Esophagus squamous epithelium (tissue), 5 donors: ENCODE measurements at places on chromosomes 12 and 14.

DNA sequence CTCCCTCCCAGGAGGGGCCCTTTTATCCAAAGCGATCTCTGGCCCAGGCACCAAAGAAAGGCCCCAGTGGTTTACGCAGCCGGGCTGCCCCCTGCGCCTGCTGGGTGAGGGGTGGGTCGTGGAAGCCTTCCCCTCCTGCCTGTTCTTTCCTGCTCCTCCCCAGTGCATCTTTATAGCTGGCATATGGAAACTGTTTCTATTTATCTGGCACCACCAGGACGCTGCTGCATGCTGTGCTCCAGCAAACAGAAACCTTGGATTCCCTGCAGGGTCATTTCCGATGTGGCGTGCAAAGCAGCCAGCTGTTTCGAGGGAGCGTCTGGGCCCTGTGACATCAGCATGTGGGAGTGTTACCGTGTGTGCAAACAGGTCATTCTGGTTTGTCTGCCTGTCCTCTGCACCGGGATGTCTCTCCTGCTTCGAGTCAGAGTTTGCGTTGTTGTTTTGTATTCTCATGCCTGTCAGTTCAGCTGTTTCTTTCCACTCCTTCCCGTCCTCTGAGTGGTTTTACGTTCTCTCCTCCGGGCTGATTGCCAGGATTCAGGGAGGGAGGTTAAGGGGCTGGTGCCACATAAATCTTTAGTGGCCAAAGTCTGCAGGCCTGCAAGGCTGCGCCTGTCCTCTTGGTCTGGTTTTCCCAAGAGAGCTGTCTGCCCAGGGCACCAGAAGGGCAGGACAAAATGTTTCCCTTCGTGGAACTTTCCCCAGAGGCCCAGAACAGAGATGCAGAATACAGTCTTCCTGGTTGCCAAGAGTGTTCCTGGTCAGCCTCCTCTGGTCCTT is 24.6 kb downstream of the TPCN1 start:
- no peak for DNase-seq

DNA sequence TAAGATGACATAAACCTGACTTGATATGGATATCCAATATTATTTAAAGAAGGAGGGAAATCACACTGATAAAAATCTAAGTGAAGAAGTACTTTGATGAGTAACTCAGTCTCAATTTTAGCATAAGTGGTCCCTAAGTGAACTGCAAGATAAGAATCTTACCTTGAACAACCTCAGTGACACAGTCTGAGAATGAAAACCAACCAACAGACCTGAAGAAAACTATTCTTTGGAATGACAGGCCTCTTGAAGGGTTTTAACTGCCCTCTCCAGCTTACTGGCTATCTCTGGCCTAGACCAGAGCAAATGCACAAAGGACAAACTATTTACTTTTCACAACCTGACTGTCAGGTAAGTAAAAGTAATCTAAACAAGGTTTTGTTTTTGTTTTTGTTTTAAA is 44.7 kb downstream of the CPM start:
- DNase-seq = no peak

DNA sequence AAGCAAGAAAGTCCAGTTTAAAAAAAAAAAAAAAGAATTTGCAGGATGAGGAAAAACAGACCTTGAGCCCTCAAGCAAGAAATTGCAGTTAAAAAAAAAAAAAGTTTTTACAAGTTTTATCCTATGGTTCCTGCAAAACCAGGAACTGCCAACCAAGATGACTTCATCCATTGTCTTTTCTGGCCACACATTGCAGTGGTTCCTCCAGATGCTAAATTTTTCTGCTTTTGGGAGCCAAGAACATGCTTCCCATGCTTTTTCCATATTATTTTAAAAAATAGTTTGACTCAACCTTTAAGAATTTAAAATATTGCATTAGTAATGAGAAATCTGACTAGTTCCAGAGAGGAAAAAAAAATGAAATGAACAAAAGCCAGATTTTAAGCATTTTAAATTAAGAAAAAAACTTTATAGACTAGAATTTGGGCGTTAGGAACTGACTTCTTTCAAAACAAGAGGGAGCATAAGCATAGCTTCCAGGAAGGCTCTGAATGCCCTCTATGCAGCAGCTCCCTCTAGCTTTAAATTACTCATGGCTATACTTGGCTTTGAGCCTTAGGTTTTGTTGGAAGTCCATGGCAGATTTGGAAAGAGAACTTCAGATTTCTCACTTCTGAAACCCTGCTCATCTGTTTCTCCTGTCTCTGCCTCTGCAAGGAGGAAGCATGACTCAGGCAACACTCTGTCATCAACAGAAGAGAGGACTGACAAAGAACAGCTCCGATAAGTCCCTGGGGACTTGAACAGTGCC is 124.5 kb downstream of the GPR65 start:
- no peak for DNase-seq

GRCh38 chr14:20179880-20180279 is 10.8 kb upstream of the OR11G2 start:
- DNase-seq = no peak

DNA sequence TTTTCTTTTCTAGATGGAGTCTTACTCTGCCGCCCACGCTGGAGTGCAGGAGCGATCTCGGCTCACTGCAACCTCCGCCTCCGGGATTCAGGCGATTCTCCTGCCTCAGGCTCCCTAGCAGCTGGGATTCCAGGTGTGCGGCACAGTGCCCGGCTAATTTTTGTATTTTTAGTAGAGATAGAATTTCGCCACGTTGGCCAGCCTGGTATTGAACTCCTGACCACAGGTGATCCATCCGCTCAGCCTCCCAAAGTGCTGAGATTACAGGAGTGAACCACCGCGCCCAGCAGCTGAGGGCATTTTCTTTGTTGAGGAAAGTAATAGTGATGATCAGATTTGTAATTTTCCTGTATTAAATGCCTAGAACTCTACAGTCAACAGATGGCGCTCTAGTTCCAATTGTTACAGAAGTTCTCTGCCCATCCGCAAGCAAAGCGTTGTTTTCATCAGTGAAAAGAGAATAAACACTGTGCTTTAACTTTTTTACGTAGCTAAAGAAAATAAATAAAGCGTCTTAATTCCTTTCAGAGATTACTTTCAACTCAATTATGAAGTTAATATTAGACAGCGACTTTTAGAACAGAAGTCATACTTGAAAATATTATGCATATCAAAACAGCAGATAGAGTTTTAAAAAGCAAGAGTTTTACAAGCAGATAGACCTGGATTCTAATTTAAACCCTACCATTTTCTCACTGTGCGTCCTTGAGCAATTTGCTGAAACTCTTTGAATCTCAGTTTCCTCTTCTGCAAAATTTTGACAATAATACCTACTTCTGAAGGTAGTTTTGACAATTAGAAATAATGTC is 335.1 kb downstream of the DUSP6 start:
- no peak for DNase-seq

DNA sequence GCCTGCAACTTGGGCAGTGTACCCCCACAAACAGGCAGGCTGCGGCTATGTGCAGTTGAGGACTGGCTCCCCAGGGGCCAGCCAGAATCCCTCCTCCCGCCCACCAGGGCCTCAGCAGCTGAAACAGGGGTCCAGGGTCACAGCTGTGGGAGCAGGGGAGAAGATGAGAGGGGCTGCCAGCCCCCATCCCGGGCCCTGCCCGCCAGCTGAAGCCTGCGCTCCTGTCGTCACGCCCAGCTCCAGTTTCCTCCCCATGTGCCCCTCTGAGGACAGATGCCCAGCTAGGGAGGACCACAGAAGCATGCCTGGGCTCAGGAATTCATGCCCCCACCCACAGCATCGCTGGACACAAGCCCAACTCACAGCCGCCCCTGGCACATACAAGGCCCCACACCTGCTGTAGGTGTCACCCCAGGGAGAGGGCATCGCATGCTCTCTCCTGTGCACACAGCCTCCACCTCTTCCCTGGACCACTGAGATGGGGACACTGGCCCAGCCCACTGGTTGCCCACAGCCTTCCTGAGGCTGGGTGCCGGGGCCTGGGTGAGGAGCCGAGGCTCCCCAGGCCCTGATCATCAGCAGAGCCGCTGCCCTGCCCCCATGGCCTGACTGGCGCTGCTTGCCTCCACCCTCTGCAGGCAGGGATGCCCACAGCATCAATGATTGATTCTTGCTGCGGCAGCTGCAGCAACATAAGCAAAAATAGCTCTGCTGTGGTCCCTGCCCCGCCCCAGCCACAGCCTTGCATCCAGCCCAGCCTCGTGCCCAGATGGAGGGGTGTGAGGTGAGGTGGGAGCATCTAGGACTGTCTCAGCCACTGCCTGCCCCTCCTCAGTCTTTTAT is 3.7 kb upstream of the CLBA1 start:
- DNase-seq = no peak

DNA sequence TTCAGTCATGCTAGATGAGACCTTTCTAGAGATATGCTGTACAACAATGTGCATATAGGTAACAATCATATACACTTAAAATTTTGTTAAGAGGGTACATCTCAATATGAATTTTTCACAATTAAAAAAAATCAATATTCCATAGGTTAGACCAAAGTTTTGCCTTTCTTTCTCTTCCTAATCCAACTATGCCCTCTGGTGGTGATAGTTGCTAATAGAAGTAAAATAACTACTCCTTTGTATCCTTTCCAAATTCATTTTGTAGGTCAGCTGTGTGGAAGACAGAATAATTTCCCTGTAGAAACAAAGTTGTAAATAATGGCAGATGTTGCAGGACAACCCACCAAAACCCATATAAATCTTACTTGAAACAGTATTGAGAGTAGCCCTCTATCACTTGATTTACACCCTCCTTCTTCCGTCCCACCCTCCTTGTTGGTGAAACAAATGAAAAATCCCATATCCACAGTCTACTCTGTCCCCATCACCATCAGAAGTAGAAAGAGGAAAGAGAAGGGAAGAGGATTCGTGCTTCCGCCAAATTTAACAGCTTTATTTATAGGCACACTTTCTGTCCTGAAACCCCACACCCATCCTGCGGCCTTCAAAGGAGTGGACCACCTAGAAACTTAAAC is 34.2 kb upstream of the KICS2 start:
- DNase-seq = no peak

DNA sequence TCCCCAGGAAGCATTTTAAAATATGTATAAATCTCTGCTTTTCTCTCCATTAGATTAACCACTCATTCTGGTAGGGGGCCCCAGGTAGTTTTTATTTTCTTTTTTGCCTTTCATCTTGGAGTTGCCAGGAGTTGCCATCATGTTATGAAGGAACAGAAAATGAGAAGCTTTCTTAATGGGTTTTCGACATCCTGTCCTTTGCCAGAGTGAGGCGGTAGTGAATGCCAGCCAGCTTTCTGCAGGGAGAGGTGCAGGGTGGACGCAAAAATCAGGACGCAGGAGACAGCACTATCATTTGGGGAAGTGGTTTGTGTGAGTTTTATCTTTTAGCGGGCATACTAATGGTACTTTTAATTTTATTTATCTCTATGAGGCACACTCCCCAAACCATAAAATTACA is 1.7 kb downstream of the RASSF8 start:
- no peak for DNase-seq

DNA sequence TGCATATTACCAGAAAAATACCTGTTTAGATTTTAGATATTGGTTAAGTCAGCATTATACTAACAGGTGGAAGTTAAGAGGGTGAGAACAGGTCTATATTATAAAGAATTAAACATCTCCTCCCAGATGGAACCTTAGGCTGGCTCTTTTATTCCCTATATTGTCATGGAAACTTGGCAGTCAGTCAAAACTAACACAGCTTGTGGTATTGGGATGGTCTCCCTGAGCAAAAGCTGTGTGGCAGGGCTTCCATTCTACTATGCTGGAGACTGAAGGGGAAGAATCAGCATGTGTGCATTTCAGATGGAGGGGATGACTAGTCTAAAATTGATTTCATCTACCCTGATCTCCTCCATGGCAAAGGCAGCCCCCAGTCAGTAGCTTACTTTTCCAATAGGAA is 66.7 kb downstream of the SMOC1 start:
- DNase-seq = no peak

DNA sequence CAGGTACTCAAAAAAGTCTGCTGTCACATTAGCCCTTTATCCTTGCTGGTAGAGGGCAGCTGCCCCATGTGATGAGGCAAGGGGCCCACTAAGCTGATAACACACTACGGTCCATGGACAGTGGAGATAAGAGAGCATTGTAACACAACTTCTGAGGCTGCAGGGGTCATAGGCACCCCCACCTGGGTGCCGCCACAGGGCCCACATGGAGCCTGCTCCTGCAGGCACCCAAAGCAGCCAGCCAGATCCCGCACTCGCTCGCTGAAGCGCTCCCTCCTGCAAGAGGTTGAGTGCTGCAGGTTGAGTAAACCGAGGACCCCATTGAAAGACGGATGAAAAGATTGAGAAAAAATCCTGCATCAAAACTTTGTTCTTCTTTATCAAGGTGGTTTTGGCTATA is 566.3 kb upstream of the NOVA1 start:
- no peak for DNase-seq

- no peak for DNase-seq
These were observed 167.6 kb downstream of the TTC8 start for GRCh38 chr14:88992011-88992410.

GRCh38 chr14:95207475-95208233 is 50.3 kb upstream of the DICER1 start:
- DNase-seq = no peak

DNA sequence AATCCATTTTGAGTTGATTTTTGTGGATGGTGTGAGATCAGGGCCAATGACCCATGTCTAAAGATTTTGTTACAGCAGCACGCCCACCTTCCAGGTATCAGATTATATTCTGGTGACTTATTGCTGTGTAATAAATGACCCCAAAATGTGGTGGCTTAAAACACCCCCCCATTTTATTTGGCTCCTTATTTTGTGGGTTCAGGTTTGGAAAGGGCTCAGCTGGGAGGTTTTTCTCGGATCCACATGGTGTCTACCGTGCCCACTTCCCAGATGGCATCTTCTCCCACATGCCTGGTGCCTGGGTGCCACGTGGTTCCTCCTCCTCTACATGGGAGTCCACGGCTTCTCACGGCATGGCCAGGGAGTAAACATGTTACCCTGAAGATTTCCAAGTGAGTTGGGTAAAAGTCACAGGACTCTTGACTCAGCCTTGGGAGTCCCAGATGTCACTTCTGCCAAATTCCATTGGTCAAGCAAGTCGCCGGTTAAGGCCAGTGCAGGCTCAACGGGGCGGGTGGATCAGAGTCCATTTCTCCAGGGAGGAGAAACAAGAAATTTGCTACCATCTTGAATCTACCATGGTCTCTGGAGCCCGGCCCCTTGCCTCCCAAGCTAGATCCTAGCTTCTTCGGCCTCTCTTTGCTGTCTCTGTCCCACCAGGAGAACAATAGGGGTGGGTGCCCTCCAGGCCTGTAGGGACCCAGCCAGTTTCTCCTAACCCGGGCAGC is 214.3 kb downstream of the KIF26A start:
- DNase-seq = no peak

DNA sequence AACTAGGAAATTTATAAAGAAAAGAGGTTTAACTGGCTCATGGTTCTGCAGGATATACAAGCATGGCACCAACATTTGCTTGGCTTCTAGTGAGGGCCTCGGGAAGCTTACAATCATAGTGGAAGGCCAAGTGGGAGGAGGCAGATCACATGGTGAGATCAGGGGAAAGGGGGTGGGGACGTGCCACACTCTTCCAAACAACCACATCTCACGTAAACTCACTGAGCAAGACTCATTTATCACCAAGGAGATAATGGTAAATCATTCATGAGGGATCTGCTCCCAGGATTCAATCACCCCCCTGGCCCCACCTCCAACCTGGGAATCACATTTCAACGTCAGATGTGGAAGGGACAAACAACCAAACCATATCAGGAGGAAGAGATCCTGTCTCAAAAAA is 35.8 kb downstream of the NUMB start:
- no peak for DNase-seq
